Forelimb muscle (tissue), 1 donor: ENCODE measurements at places on chromosomes 7 and 10. TPM values are rescaled to one million over a fixed set of nuclear protein-coding genes. Genes with fewer than 3 reads are reported as not detected.

- DNase-seq, result peak; percentile 55
Observed at GRCh38 chr10:122078965-122079795, 90.2 kb downstream of the TACC2 start.

DNA sequence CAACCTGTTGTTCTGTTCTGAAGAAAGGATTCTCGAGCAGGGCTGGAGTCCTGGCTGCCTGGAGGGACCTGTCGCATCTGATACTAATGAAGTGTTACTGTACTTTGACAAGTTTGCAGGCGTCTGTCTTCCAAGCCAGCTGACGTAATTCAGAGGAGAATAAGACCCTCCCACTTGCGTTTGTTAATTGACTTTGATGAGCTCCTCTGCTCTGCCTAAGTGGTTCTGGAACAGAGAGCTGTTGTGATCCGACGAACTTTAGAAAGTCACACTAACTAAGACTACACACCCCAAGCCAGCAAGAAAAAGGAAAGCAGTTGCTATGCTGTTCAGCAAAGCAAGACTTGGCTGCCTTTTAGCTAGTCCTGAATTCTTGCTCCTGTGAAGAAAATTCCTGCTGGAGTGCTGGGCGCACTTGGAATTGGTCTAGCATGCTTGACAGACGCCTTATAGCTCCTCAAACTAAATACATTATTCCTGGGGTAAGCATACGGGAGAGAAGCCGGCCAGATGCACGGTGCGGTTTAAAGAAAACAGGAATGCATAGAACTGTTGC lies 200.3 kb downstream of the CACNB2 start:
- DNase-seq, result no peak

DNA sequence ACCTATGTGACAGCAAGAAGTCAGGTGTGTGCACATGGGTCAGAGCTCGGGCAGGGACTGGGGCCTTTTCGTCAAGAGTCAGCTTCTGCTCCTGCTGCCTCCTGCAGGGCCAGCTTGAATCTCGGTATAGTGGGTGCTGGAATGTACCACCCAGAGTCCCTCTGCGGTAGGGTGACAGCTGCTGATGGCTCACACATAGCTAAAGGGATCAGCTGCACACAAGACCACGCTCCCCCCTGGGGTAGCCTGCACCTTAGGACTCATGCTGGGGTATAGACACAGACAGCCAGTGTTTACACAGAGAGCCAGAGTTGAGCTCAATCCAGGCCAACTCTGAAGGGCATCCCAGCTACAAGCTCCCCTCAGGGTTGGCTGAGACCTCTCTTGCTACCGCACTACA lies 14.0 kb upstream of the COL13A1 start:
- DNase-seq, result no peak

- no peak for DNase-seq
Observed at GRCh38 chr7:27955596-27955995, 215.6 kb downstream of the TAX1BP1 start.

- DNase-seq, result no peak
Observed at GRCh38 chr10:48470115-48470892, 134.6 kb downstream of the ARHGAP22 start.

GRCh38 chr7:47568547-47568946 lies 13.4 kb downstream of the TNS3 start:
- DNase-seq, result no peak

- no peak for DNase-seq
Observed at GRCh38 chr10:72087969-72088888, at the start of gene SPOCK2. Gene SPOCK2, minus strand, starts transcription at chr10:72088551. Its CDS starts 223 bp downstream, at chr10:72088328.

GRCh38 chr10:69955897-69956740 lies 96.5 kb upstream of the MACROH2A2 start:
- no peak for DNase-seq

DNA sequence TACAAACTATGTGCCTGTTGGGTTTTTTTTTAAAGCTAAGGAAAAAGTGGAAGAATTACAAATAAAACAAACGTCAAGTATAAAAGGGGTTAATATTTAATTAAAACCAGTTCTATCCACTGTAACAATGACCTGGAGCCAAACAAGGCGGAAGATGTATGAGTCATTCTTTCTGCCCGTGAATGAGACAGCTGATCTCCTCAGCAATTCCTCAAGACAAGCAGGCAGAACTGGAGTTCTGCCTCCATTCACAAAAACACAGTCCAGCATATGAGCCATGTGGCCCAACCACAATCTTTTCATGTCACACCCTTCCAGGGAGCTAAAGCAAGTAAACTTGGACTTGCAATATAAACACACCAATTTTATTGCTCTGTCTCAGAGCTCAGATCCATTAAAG lies 8.4 kb downstream of the ETV1 start:
- peak; percentile 89 for DNase-seq

DNA sequence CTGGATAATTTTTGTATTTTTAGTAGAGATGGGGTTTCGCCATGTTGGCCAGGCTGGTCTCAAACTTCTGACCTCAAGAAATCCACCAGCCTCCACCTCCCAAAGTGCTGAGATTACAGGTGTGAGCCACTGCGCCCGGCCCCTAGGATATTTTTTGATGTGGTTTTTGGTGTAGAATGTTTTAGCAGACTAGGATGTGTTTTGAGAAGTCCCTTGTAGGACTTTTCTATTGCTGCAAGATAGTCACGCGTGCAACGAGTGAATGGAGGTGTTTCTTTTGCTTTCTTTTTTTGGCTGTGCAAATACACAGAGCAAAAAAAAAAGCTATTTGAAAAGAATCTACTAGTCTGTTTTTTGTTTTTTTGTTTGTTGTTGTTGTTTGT lies 29.8 kb upstream of the KLF6 start:
- no peak for DNase-seq

Gene COL17A1
- 0.23 TPM for polyA plus RNA-seq

Gene CYP3A5
- 0.71 TPM for polyA plus RNA-seq

GRCh38 chr10:132847856-132848255 lies 61.9 kb upstream of the NKX6-2 start:
- DNase-seq, result no peak

- DNase-seq, result no peak
Observed at GRCh38 chr10:95245425-95246055, 45.3 kb downstream of the PDLIM1 start.

DNA sequence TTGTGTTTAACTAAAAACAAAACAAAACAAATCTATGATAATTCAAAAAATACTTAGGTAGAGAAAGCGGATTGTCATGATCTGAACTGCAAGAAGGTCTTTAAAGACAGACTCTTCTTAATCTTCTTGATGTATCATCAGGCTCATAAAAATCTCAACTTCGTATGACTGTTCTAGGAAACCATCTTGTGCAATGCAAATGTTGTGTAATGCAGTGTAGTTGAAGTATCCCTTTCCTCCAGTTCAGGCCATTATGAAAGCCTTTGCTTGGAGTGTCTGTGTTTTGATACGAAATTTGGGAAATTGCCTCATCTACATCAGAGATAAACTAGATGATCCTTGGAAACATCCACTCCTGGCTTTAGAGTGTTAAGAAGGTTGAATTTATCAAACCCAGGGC lies 30.9 kb downstream of the CDK1 start:
- DNase-seq, result no peak

DNA sequence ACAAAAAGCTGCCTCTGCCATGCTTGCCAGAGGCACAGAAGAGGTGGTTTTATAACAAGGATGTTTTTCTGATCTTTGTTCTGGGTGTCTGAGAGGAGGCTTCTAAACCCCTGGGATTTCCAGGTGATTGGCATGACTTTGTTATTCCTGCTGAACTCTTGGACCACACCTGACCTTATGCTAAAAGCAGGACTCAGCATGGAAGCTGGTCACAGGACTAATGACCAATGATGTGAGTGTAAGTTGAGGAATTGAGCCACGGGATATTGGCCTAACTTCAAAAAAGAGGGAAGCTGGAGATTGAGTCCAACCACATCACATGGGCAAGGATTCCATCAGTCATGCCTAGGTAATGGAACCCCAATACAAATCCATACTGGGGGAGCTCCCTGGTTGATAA lies 437.9 kb downstream of the POM121L12 start:
- DNase-seq, result no peak

GRCh38 chr7:100465702-100466311 lies 1.7 kb upstream of the SPACDR start:
- no peak for DNase-seq

DNA sequence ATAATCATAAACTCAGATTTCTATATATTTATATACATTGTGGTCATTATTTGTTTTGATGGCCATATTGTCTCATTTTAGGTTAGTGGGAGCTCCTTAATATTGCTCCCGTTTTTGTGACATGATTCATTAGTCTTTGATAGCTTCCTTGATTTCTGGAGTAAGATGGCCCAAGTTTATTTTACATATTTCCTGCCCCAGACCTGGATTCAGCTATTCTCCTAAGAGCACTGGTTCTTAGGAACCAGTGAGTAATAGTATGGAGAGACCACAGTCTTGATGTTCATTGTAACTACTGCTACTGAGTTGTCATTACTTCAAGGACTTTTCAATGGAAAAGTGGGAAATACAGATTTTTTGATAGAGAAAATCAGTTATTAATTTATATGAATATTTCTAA lies 6.0 kb downstream of the TFPI2 start:
- no peak for DNase-seq

Gene GRID2IP
- polyA plus RNA-seq, result 0.10 TPM

Gene SEC31B
- polyA plus RNA-seq, result 10.8 TPM

DNA sequence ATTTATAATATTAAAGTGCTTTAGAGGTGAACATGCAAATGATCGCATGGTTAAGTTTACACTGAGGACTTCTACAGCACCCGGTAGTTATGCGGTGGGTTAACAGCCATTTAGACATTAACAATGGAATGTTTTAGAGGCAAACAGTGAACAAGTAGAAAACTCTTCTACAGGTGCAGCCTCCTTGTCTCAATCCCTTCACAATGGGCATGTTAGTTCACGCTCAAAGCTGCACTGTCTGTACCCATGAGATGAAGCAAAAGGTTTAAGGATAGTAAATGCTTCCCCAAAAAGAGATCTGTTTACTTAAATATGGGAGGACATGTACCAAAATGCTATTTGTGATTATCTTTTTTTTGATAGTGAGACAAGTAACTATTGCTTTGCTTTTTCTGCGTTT lies 25.1 kb downstream of the PUS7 start:
- no peak for DNase-seq

- DNase-seq, result no peak
Observed at GRCh38 chr7:112144284-112145059, 61.7 kb downstream of the DOCK4 start.

- no peak for DNase-seq
Observed at GRCh38 chr7:86953219-86953618, 106.2 kb downstream of the ELAPOR2 start.

Gene SPOCK2
- polyA plus RNA-seq, result 3.4 TPM

- DNase-seq, result no peak
Observed at GRCh38 chr10:790821-791551, 101.5 kb upstream of the DIP2C start.

DNA sequence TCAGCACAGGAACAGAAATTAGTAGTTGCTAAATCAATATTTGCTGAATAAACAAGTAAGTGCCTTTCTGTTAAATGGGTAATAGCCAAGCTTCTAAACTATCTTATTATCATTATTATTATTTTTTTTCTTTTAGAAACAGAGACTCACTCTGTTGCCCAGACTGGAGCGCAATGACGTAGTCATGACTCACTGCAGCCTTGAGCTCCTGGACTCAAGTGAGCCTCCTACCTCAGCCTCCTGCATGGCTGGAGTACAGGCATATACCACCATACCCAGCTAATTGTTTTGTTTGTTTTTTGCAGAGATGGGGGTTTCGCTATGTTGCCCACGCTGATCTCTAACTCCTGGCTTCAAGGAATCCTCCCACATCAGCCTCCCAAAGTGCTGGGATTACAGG lies 12.3 kb upstream of the ELN start:
- no peak for DNase-seq

Gene DPP6
- 3.2 TPM for polyA plus RNA-seq

- no peak for DNase-seq
Observed at GRCh38 chr7:105782391-105783042, 93.9 kb downstream of the ATXN7L1 start.

GRCh38 chr10:103841519-103841918 lies 13.9 kb downstream of the SH3PXD2A start:
- DNase-seq, result no peak
